ENCODE measurements at places on chromosomes 7 and 10.
A peak's percentile ranks its signal among the peaks of the same experiment; 100 is the strongest.

- no peak for DNase-seq
Measured at GRCh38 chr10:58674251-58674650, 161.6 kb downstream of the BICC1 start.

DNA sequence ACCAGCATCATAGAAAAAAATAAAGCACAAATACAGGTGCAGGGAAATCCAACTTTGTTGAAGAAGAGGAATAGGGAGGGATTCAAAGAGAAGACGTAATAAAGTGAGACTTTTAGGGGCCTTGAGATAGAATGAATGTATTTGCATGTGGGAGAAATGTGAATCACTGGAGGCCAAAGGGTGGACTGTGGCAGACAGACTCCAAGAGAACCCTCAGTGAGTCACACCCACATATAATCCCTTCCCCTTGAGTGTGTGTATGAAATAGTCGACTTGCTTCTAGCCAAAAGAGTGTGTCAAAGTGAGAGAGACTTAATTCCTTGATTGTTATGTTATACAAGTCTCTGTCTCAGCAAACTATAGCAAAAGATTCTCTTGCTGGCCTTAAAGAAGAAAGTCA is 101.3 kb upstream of the GHITM start:
- no peak for DNase-seq

GRCh38 chr10:134247-135131 is 766 bp upstream of the ZMYND11 start:
- DNase-seq: peak; percentile 25

DNA sequence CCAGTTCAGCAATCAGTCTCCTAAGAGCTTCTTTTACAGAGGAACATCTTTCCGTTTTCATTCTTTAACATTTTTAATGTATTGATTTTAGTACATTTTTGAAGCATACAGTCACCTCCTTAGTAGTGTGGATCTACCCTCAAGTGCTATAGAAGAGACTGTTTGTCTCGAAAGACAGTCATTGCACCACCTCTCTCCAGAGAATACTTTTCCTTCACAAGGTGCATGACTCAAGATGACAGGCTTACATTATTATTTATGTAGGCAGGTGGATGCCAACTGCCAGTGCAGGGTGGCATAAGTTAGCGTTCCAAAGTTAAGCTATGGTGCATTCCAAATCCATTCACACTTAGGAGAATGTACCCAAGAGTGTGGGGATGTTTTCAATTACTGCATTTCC is 71.8 kb downstream of the ZEB1 start:
- no peak for DNase-seq

DNA sequence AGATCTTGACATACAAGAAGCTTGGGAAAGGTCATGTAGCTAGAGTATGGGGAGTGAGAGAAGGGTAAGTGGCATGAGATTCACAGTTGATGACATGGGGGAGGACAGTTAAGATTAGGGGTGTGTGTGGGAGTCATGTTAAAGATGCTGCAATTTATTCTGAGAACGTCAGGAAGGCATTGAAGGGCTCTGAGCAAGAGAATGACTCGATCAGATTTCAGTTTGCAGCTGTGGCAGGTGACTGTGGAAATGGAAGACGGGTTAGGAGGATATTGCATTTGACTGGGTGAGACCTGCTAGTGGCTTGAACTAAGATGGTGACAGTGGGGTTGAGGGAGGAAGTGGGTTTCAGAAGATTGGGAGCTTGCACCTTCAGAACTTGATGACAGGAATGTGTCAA is 5.6 kb downstream of the CDC123 start:
- DNase-seq: no peak

DNA sequence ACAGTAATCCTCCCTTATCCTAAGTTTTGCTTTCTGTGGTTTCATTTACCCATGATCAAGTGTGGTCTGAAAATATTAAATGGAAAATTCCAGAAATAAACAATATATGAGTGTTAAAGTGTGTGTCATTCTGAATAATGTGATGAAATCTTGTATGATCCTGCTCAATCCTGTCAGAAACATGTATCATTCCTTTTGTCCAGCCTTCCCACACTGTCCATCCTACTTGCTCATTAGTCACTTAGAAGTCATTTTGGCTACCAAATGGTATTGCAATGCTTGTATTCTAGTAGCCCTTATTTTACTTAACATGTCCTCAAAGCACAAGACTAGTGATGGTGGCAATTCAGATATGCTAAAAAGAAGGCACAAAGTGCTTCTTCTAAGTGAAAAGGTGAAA is 1211.2 kb upstream of the SORCS1 start:
- no peak for DNase-seq

DNA sequence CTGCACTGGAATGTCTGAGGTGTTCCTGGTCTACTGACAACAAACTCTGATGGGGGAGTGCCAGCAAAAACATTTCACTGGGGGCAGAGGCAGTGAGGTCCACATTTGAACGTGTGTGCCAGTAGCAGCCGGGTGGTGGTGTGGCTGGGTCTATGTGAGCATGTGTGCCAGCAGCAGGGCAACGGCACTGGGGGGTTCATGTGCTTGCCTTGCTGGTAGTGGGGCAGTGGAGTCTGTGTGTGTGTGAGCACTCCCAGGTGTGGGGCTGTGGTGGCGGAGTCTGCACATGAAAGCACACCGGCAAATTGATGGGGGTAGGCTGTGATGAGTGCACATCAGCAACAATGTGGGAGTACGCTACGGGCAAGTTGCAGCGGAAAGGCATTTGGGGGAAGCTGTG is 49.4 kb upstream of the SORCS1 start:
- no peak for DNase-seq

GRCh38 chr10:76884673-76885275 is 752.8 kb downstream of the KCNMA1 start:
- no peak for DNase-seq

- no peak for DNase-seq
Measured at GRCh38 chr10:103653581-103654037, 160.1 kb downstream of the NEURL1 start.

- DNase-seq: no peak
Measured at GRCh38 chr10:104247513-104248146, 7.1 kb upstream of the GSTO1 start.

DNA sequence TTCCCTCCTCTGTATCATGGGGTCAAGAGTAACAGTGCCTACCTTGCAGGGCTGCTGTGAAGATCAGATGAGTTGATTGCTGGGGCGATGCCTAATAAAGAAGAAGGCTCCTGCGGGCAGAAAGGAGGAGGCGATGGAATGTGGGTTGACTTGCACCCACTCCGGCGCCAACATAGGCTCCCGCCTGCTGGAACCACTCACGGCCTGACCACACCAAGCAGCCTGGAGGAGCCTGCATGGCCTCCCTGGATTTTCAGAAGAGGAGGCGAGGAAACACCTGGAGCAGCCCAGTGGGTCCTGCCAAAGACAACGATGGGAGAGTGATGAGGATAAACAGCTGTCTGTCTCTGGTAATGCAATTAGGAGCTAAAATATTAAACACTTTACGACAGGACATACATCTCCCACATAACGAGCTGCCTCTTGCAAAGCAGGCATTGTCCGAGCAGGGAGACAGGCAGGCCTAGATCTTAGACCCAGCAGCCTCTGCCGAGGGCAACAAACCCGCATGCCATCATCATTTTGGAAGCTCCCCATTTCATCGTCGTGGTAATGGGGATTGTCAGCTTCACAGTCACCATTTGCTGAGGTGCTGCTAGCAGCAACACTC is 302.9 kb upstream of the ZMIZ1 start:
- DNase-seq: no peak

DNA sequence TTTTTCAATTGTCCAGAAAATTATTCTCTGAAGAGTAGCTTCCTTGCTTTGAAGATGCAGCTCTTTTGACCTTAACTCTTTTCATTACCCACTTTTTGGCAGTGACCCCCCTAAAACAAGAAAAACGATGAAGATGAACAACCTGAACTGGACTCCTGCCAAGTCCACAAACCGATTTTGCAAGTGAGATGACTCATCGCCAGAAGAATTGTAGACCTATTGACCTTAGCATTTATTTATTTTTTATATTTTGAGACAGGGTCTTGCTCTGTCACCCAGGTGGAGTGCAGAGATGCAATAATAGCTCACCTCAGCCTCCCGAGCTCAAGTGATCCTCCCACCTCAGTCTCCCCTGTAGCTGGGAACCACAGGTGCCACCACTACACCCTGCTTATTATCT is 859.2 kb downstream of the GATA3 start:
- DNase-seq: no peak

DNA sequence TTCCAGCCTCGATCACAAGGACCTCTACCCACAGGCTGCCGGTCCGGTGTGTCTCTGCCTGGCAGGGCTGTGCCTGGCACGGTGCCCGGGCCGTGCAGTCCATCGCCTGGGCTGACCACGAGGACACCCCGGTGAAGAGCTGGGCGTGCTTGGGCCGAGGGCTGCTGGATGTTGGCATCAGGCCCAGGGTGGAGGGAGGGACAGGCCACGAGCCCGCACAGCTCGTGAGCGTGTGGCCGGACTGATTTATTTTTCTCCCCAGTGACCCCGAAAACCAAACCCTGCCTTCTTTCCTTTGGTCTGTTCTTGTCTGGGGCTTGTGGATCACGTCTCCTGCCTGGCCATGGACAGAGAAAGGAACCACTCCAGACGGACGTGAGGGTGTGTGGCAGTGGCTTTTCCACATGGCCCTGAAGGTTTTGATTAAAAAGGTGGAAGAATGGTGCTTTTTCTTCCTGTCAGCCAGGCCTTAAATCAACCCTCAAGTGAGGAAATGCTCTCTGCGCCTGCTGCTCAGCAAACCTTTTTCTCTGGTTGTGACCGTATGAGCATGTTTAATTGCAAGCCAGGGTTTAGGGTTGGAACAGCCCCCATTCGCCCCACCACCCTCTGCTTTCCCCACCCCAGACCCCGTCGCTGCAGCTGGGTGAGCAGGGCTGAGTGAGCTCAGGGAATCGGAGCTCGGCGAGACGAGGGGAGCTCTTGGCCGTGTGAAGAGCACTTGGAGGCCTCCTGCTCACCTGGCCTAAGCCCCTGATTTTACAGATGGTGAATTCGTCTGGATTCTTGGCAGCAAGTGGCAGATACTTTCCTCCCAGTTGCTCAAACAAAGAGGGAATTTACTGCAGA is 130.1 kb downstream of the RGS10 start:
- DNase-seq: no peak

- no peak for DNase-seq
Measured at GRCh38 chr7:49398746-49399145, 374.7 kb upstream of the VWC2 start.

- DNase-seq: peak; percentile 26
Measured at GRCh38 chr7:130733931-130734814, at the start of gene KLF14. KLF14 (minus strand) TSS chr7:130734207; CDS start chr7:130734033, 174 bp downstream.

DNA sequence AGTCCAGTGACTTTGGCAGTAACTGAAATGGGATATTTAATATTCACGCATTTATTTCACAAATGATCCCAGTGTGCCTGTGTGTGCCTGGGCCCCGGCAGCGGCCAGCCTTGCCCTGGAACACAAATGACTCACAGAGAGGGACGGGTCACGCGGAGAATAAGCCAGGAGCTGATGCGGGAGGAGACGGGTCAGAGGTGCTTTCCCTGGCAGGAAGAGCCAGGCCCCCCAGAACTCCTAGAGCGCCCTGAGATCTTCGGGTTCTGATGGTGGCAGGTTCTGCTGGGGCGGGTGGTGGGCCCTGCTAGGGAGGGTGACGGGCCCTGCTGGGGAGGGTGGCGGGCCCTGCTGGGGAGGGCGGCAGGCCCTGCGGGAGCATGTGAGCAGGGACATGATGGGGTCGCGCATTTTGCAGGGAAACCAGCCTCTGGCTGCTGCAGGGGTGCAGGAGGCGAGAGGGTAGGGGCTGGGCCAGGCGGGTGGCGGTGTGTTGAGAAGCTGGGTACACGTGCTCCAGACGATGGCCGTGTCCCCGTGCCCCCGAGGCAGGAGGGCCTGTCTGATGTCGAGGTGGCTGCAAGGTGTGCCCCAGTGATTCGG is 84.2 kb upstream of the DIP2C start:
- no peak for DNase-seq

DNA sequence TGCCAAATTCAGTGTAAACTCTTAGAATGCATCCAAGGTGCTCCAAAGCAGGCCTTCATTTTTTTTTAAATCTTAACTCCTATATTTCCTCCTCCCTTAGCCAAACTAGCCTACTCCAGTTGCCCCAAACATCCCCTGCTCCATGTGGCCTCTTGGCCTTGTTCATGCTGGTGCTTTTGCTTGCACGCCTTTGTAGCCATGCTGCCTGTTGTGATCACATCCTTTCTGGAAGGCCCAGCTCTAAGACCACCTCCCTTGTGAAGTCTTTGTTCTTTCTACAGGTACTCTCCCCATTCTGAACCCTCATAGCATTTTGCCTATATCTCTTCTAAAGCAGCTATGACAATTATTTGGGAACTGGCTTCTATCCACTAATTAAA is 375.3 kb upstream of the NFE2L3 start:
- DNase-seq: no peak

DNA sequence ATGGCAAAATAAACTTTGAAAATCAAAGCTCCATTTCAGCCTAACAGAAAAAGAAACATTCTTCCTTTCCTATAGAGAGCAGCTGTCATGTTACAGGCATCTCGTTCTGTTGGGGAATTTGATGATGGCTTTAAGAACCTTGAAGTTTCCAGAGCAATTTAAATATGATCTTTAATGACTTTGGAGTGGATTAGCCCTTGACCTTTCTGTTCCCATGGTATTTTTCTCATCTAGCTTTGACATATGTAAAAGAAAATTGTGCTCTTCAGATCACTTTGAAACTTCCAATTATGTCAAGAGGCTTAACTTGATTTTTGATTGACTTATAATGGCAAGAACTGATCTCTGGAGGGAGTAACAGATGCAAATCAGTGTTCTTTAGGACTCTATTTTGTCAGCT is 157.6 kb upstream of the SEMA3E start:
- no peak for DNase-seq

- DNase-seq: no peak
Measured at GRCh38 chr7:121401896-121402295, 5.8 kb upstream of the FAM3C start.

DNA sequence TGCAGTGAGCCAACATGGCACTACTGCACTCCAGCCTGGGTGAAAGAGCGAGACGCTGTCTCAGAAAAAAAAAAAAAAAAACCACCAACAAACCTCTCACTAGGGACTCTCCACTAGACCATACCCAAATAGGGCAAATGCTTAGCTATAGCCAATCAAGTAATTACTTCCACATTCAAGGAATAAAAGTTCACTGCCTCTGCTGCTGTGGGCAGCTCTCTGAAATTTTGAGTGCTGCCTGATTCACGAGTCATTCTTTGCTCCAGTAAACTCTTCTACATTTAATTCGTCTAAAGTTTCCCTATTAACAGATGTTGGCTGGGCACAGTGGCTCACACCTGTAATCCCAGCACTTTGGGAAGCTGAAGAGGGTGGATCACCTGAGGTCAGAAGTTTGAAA is 4.7 kb upstream of the NRBF2 start:
- no peak for DNase-seq

All from stimulated activated naive CD4-positive, alpha-beta T cell treated with Interleukin-2 at 50 U/mL for 16 hours (primary cell).